ENCODE measurements at places on chromosomes 1 and 21. TPM values are rescaled to one million over a fixed set of nuclear protein-coding genes. Genes with fewer than 3 reads are reported as not detected.

Gene FCRL1
- total RNA-seq = not detected

Gene FUCA1
- 4.9 TPM for total RNA-seq

Gene TMEM269
- total RNA-seq = 0.57 TPM

Gene SLFNL1
- 0.10 TPM for total RNA-seq

Gene SPRR4
- not detected for total RNA-seq

Gene OR4F29
- total RNA-seq = not detected

Gene RGS8
- total RNA-seq = not detected

Gene RASSF5
- total RNA-seq = 258 TPM

Gene MAN1C1
- 6.3 TPM for total RNA-seq

Gene OLFML2B
- 2.3 TPM for total RNA-seq

Gene CFHR1
- total RNA-seq = not detected

Gene PAPPA2
- total RNA-seq = 0.37 TPM

Gene KRTAP11-1
- total RNA-seq = not detected

Gene AGMAT
- 16.2 TPM for total RNA-seq

Gene RAB13
- total RNA-seq = 27.0 TPM

Gene HSD3B2
- total RNA-seq = not detected

Gene S100A9
- total RNA-seq = 1.7 TPM
